ENCODE measurements at places on chromosomes 1 and 21.

- no peak for DNase-seq
Observed at GRCh38 chr1:167426716-167427115, 91.6 kb downstream of the CD247 start.

GRCh38 chr1:155073377-155074242 is 5.0 kb upstream of the EFNA3 start:
- no peak for DNase-seq

GRCh38 chr1:63950023-63950422 is 176.2 kb downstream of the ROR1 start:
- no peak for DNase-seq

GRCh38 chr1:9473032-9473807 is 66.0 kb upstream of the SLC25A33 start:
- DNase-seq, result no peak

DNA sequence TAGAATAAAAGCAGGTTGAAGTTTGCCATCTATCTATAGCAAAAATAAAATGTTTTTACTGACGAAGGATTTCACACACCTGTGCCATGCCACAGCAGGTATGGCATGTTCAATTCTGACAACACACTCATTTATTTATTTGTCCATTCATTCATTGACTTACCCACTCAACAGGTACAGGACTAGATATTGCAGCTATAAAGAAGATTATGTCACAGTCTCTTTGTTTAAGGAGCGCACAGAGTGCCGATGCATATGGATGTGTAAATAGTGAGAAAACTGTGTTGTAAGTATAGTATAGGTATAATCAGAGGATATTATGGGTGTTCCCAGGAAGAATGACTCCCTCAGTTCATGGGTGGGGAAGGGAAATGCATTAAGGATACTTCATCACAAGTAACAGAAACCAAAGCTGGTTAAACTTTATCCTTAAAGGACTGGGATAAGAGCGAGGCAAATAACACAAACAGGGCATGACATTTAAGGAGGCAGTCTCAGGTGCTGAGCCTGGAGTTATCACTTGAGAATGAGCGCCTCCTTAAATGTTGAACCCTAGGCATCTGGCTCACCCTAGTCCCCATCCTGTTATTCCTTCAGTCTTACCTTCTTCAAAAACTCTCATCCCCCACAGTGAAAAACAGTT is 7.9 kb upstream of the ZRANB2 start:
- DNase-seq, result no peak

DNA sequence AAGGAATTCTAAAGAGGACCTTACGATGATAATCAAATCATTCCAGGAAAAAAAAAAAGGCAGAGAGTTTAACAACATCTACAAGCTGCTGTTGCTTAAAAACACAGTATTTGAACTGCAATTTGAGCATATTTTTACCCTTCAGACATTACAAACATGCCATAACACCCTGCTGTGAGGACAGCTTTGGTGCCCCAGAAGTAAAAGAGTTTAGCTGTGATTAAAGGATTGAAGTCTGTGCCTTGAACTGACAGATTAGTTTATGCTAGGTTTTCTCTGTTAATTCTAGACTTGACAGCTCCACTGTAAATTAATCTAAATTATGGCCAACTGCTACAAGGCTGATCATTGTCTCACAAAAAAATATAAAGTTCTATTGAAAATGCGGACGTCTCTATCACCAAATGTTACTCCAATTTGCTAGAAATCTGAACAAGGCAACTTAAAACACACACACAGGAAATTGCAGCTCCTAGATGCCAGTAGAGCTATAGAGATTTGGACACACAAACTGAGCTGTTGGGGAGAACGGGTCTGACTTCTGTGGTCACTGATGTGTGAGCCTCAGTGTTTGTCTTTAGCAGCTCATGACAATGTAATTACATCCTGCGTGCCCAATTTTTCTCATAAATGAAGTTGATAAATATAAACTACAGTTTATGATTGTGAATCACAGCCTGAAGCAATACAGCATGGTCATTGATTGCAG is 217.9 kb downstream of the NTNG1 start:
- DNase-seq, result no peak

- no peak for DNase-seq
Observed at GRCh38 chr1:183390561-183390960, 27.6 kb downstream of the NMNAT2 start.

DNA sequence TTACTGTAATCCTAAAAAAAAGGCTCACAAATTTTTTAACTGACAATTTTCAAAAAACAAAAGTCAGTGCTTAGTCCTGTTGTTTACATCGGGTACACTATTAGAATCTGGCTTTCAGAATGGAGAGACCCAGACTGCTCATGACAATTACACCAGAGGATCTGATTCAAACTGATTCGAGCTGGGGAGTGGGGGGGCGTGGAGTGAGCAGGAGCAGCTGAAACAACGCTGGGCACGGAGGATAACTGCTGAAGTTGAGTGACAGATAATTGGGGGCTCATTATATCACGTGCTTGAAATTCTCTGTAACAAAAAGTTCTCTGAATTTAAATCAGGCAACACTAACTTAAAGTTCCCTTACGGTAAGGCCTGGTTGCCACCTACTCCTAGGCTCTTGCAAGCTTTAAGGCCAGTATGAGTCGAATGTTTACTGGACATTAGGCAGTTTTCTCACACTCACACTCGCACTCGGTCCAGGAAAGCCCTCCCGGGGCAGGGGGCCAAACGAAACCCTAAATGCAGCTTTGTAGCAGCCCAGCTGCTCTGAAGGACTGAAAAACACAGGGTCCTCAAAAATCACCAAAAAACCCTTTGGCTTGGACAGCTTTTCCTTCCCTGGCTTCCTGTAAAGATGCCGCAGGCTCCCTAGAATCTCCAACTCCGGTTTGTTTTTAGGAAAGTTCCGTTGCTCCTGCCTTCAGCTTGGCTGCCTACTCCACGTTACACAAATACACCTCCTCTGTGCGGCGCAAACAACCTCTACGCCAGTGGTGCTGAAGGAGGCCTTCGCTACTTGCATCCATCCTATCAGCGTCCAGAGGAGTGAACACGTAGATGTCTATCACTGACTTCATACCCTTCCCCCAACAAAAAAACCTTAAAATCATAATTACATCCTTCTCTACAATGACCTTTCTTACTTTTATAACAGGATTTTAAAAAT is 42.9 kb downstream of the CAPZB start:
- DNase-seq, result no peak

GRCh38 chr1:157107702-157108101 is 8.1 kb upstream of the ETV3L start:
- DNase-seq, result no peak

DNA sequence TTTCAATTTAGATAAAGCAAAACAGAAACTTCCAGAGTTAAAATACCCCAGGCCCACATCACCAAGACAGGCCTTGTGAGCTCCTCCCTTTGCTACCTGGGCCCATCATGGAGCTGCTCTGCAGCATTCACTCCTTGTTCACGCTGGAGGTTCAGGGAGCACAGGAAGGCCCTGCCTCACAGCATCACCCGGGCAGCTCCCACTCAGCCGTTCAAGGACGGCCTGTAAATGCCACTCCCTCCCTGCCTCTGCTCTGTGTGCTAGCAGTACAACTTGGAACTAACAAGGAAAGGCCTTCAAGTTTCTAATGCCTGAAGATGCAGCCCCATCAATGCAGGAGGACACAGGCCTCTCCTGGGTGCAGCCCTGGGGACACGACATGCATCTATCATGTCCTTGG is 11.6 kb downstream of the ATP5PO start:
- DNase-seq, result no peak

- DNase-seq, result no peak
Observed at GRCh38 chr1:205267306-205267902, 39.7 kb downstream of the TMCC2 start.

DNA sequence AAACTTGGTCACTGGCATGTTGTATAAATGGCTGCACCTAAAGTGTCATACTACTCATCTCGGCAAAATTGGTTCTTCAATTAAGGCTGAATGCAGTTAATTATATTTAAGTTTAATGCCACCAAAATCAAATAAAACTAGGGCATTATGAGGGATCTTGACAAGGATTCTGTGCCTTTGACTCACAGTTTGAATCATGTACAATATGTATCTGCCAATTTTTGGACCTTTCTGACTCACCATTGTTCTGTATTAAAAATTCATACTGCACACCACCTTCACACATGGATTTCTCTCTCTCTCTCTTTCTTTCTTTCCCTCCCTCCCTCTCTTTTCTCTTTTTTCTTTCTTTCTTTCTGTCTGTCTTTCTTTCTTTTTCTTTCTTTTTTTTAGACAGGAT is 14.1 kb upstream of the STXBP3 start:
- DNase-seq, result no peak

DNA sequence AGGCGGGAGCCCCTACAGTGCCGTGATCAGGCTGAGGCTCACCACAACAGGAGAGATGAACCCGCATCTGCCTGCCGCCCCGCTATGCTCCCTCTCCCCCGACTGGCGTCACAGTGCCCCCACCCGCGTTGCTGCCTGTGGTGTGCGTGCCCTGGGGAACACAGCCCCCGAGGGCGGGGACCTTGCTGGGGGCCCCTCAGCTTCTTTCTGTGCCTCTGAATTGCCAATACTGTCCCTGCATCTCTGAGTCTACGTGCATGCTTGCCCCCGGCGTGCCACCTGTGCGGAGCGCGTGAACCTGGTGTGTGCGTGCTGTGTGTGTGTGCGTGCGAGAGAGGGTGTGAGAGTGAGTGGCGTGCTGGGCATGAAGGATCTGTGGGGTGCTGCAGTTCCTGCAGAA is 10.3 kb downstream of the PARS2 start:
- DNase-seq, result no peak

DNA sequence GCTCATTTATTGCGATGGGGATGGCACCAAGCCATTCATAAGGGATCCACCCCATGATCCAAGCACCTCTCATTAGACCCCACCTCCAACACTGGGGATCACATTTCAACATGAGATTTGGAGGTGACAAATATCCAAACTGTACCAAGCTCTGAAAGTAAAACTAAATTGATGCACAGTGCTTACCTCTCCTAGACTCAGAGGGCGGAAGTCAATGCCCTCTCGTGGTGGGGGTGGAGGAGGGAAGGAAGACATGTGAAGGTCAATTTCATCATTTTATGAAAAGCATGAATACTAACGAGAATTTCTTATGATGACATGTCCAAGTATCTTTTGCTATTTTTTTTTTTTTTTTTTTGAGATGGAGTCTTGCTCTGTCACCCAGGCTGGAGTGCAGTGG is 120.0 kb downstream of the PGBD5 start:
- DNase-seq, result no peak

DNA sequence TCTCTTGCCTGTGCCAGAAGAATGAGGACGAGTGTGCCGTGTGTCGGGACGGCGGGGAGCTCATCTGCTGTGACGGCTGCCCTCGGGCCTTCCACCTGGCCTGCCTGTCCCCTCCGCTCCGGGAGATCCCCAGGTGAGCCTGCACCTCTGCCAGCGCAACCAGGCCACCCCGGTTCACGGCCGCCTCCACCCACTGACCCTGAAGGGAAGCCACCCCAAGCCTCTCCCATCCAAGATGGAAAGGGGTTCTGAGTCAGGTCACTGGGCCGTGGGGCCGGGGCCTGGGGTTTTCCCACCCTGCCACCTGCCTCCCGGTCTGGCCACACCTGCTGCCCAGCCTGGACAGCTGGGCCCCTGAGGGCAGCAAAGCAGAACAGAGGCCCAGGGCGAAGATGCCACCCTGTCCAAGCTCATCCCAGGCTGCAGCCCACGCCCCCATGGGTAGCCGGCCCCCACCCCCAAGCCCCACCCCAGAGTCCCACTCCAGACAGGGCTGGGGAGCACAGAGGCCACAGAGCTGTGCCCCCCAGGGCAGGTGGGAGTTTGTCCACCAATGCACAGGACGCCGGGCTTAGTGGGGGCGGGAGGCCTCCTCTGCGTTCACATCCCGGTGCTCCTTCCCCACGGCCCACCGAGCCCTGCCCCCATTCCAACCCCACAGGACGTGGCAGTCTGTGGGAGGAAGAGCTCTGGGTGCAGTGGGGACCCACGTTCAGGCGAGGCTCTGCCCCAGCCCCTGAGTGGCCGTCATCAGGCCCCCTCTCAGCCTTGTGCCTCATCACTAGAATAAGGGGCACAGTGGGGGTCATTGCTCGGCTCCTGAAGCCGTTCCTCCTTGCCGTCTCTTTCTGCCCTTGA is 5.6 kb downstream of the AIRE start:
- DNase-seq, result no peak

GRCh38 chr21:19541602-19542001 is 1138.0 kb upstream of the TMPRSS15 start:
- no peak for DNase-seq

- no peak for DNase-seq
Observed at GRCh38 chr1:240149484-240150094, 57.9 kb downstream of the FMN2 start.

GRCh38 chr1:168091720-168092550 is 44.8 kb downstream of the GPR161 start:
- no peak for DNase-seq

- no peak for DNase-seq
Observed at GRCh38 chr1:78054559-78054958, 8.8 kb downstream of the GIPC2 start.

DNA sequence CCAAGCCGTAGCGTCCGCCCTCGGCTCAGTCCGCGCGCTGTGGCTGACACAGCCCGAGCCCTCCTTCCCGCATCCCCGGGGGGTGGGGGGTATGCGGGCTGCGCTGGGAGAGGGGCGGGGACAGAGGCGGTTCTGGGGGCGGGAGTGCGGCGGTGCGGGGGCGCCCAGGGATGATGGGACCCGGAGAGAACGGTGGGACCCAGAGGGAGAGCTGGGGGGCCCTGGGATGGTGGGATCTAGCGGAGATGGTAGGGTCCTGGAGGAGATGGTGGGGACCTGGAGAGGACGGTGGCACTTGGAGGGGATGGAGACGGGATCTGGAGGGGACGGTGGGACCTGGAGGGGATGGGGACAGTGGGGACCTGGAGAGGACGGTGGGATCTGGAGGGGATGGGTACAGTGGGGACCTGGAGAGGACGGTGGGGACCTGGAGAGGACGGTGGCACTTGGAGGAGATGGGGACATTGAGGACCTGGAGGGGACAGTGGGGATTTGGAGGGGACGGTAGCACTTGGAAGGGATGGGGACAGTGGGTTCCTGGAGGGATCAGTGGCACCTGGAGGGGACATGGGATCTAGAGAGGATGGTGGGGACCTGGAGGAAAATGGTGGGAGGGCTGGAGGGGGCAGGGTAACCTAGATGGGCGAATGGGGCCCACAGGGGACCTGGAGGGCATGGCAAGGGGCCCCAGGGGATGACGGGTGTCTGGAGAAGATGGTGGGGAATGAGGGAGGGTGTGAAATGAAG is 477 bp downstream of the SNAP47 start:
- no peak for DNase-seq

All from activated CD8-positive, alpha-beta memory T cell treated with anti-CD3 and anti-CD28 coated beads for 1 hour (primary cell).